ENCODE measurements at places on chromosomes 6 and 20. TPM values are rescaled to one million over a fixed set of nuclear protein-coding genes. Genes with fewer than 3 reads are reported as not detected.

Gene LINC00237
- total RNA-seq = not detected

Gene PKHD1
- not detected for total RNA-seq

Gene ANGPT4
- total RNA-seq = not detected

Gene LRRC1
- 27.1 TPM for total RNA-seq

Gene SLC17A2
- not detected for total RNA-seq

Gene TCF21
- not detected for total RNA-seq

Gene BTBD3
- total RNA-seq = 27.5 TPM

Gene GRIK2
- 0.34 TPM for total RNA-seq

Gene DZANK1
- total RNA-seq = 1.4 TPM

Gene PRICKLE4
- total RNA-seq = 1.1 TPM

Gene ANKRD6
- total RNA-seq = 6.5 TPM

Gene RAD21L1
- not detected for total RNA-seq

Gene CLVS2
- not detected for total RNA-seq

Gene AVP
- not detected for total RNA-seq

Gene TMEM244
- total RNA-seq = not detected

Gene PLEKHG1
- 9.6 TPM for total RNA-seq

Gene MYT1
- not detected for total RNA-seq

Gene LGSN
- total RNA-seq = not detected

Gene AIF1
- not detected for total RNA-seq
